ENCODE measurements at places on chromosomes 3 and 15. TPM values are rescaled to one million over a fixed set of nuclear protein-coding genes. Genes with fewer than 3 reads are reported as not detected.

DNA sequence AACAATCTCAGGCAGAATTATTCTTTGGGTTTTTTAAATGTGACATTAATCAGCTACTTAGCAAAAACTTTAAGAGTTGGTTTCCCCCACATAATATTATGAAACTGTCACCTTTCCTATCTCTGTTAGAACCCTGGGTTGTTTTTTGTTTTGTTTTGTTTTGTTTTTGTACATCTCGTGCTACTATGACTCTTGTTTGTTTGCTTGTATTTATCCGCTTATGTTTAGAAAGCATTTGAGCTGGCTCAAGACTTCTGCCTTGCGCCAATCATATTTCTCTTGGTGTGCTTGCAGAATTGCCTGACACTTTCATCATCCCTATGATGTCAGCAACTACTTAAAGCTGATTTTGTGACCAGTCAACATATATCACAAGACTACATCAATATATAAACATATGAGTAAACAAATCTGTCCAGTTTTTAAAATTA is 116.9 kb downstream of the DCLK3 start:
- no peaks in the 10 kb centered on the region for H3K27me3 ChIP-seq
- peaks cover 8% of the 10 kb centered on the region for H3K4me1 ChIP-seq
- H3K27ac ChIP-seq: no peak overlapping the region
- H3K4me3 ChIP-seq: no peak overlapping the region

CNTN6 gene
- not detected for total RNA-seq

CDHR4 gene
- not detected for total RNA-seq

TMEM207 gene
- not detected for total RNA-seq
